ENCODE measurements at places on chromosomes 6 and 20.

- DNase-seq = no peak
Measured at GRCh38 chr6:76594109-76594508, 521.6 kb upstream of the IMPG1 start.

- peak; percentile 14 for DNase-seq
Measured at GRCh38 chr6:37303891-37304503, 46.1 kb upstream of the TMEM217 start.

GRCh38 chr6:162387718-162388382 is 339.7 kb downstream of the PRKN start:
- DNase-seq = no peak

GRCh38 chr6:132768051-132768517 is 10.4 kb upstream of the VNN2 start:
- peak; percentile 79 for DNase-seq

DNA sequence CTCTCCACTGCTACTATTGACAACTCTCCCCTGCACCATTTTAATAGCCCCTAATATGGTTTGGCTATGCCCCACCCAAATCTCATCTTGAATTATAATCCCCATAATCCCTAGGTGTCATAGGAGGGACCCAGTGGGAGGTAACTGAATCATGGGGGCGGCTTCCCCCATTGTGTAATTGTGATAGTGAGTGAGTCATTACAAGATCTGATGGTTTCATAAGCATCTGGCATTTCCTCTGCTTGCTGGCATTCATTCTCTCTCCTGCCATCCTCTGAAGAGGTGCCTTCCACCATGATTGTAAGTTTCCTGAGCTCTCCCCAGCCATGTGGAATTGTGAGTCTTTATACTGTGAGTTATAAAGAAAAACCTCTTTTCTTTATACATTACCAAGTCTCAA is 74.1 kb upstream of the TCF21 start:
- DNase-seq = peak; percentile 7

DNA sequence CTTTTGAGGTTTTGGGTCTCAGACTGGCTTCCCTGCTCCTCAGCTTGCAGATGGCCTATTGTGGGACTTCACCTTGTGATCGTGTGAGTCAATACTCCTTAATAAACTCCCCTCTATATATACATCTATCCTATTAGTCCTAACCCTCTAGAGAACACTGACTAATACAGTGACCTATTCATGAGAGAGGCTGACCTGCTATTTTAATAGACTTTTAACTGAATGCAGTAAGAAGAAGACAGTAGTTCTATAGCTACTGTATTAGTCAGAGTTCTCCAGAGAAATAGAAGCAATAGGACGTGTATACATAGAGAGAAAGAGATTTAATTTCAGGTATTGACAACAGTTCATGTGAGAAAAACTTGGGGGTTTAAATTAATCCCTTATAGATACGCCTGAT is 53.3 kb upstream of the SMLR1 start:
- no peak for DNase-seq

GRCh38 chr6:54846857-54847674 is 495 bp downstream of the FAM83B start:
- DNase-seq = no peak

DNA sequence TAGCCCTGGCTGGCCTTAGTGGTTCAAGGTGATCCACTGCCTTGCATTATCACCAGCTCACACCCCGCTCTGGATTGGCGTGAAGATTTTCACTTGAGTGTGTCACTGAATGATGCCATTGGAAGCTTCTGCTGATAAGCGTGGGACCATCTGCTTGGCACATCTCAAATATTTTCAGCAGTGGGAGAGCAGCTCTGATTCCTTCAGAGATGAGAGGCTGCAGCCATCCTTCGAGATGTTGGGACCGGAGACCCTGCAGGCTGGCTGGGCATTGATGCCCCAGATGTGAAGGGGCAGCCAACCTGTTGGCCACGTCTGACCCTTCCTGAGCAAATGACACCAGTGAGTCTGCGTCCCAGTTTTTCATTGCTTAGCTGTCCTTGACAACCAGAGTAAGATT is at the start of gene MAS1:
Gene MAS1, plus strand, starts transcription at position 197 of the 400 bp plus-strand sequence. CDS start 15,968 bp downstream, outside the sequence.
- DNase-seq = no peak

GRCh38 chr20:24066076-24066700 is 77.6 kb upstream of the GGTLC1 start:
- no peak for DNase-seq

DNA sequence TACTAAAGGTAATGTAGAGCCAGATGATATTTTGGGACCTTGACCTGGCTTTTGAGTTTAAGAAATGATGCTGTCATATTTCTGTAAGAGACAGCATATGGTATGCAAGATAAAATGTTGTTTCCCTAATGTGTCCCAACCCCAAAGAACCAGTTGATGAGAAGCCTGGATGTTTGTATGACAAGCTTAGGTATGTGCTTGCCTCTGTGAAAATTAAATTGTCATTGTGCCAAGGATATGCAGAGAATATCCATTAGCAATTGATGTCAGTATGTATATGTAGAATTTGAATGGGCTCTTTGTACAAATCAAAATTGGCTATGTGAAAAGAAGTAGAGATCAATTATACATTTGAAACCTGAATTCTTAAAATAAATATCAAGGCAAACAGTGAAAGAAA is 650.8 kb upstream of the EYS start:
- DNase-seq = no peak

GRCh38 chr6:111823831-111824607 is 49.2 kb downstream of the FYN start:
- DNase-seq = peak; percentile 30

DNA sequence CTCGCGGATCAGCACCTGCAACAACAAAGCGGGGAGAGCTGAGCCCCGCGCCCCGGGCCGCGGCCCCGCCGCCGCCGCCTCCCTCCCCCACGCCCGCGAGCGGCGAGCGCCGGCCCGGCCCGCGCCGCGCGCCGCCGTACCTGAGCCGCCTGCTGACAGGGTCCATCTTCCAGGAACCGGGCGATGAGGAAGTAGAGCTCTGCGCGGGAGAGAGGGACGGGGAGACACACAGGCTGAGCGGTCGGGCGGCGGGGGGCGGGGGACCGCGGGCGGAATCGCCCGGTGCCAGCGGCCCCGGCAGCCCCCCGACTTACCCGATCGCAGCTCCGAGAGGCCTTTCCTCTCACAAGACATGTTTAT is 359 bp downstream of the PHIP start:
- peak; percentile 47 for DNase-seq

DNA sequence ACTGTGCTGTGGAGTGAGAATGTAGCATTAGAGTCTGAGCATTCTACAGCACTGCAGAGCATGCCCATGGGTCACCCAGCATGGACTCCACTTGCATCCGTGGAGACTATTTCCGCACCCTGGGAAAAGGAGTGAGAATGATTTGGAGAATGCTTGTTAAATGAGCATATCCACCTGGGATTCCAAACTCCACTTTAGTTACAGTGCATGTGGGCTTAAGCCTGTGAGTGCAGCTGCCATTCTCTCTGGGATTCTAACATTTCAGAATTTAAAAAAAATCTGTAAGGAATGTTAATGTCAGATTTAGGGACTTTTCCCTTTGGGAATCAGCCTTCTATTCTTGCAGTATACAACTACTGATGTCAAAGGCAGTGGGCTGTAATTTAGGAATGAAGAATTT is 33.4 kb downstream of the KIF25 start:
- DNase-seq = no peak

DNA sequence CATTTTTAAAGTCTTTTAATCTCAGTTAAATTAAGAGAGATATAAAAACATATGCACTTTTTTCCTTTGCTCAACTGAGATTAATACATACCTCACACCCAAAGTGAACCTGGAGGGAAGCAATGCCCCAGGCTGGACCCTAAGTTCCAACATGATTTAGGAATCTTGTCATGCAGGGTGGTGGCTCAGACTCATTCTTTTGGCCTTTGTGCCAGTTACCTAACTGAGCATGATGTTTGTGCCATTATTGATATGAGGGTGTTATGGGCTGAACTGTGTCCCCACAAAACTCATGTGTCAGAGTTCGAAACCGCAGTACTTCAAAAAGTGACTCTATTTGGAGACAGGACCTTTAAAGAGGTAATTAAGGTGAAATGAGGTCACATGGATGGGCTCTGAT is 188.0 kb downstream of the ARHGAP18 start:
- no peak for DNase-seq

DNA sequence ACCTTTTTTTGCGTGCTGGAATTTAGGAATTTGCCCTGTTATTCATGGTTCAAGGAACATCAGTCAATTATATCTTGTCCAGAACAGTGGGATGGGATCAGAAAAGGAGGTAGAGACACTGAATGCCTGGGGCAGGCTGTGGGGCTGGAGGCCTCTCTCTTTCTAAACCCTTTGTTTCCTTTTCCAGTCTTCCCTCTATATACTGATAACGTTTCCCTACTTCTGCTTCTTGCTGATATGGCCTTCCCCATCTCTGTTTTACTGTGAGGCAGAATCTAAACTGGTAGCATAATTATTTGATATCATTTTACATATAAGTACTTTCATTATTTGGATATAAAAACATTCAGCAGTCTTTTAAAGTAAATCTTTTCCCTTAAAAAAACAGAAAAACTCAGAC is 67.5 kb downstream of the DNAH8 start:
- DNase-seq = no peak

DNA sequence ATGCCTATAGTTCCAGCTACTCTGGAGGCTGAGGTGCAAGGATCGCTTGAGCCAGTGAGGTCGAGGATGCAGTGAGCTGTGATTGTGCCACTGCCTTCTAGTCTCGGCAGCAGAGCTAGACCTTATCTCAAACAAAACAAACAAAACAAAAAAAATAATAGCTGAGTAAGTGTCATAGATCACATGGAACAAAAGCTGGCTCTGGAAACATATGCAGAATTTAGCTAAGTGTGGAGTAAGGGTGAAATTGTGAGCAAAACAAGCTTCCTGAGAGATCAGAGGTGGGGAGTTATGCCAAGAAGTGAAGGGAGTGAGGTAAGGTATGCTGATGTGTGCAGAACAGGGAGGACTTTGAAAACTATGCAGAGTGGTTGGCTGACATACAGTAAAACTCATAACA is 18.7 kb downstream of the SGK1 start:
- no peak for DNase-seq

- DNase-seq = no peak
Measured at GRCh38 chr6:23790756-23791155, 335.3 kb upstream of the NRSN1 start.

DNA sequence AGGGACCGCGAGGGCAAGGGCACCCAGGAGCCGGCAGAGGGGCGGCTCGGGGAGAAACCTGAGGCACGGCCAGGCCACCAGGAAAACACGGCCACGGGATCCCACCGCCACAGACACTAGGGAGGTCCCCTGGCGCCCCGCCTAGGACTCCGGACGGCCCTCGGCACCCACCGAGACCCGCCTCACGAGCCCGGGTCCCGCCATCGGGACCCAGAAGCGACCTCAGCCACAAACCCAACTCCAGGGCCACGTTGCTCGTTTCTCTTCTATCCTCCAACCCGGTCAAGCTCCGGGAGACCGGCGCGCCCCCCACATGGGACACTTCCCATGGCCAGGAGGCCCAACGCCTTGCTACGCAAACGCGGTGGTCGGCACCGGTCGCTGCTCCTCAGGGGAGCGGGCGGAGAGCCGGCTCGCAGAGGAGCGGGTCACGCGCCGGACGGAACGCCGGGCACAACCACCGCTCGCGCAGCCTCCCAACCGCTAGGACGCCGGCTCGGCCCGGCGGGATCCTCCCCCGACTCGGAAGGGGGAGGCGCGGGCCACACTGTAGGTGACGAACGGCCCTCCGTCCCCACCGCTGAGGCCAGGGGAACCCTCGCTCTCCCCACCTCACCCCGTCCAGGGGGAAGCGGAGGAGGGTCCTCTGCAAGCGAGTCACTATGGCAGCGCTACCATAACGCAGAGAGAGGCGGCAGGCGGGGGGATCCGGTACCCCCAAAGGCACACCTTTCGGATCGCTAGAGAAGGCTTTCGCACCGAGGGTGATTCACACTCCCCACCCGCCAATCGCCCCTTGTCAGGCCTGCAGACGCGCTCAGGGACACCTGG is 1514.1 kb upstream of the DEFB115 start:
- DNase-seq = no peak

- DNase-seq = no peak
Measured at GRCh38 chr20:49614338-49615050, 46.6 kb upstream of the PTGIS start.

DNA sequence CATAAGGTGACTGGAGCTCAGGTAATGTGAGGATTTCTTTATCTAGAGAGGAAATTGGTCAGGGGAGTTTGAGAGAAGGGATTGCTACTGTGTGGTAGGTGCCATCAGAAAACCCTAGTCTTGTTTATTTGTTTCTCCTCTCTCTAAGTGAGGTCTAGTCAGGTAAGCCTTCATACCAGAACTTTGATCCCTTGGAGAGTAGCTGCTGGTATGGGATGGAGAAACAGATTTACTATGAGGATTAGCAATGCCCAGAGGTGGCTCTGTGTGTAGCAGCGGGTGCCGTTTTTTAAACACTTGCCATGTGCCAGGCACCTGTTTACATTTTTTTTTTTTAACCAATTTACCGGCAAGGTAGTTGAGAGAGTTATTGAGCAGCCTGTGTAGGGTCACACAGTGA is 19.5 kb downstream of the CMTR1 start:
- DNase-seq = no peak

GRCh38 chr6:105889902-105890301 is 196.2 kb upstream of the PRDM1 start:
- no peak for DNase-seq

GRCh38 chr6:27901801-27902200 is 10.4 kb downstream of the OR2B2 start:
- DNase-seq = no peak

GRCh38 chr20:57402206-57403125 is 11.3 kb downstream of the RBM38 start:
- no peak for DNase-seq

GRCh38 chr6:149217466-149217888 is 100.0 kb upstream of the TAB2 start:
- DNase-seq = no peak

- DNase-seq = no peak
Measured at GRCh38 chr20:10105046-10105445, 70.3 kb downstream of the ANKEF1 start.

DNA sequence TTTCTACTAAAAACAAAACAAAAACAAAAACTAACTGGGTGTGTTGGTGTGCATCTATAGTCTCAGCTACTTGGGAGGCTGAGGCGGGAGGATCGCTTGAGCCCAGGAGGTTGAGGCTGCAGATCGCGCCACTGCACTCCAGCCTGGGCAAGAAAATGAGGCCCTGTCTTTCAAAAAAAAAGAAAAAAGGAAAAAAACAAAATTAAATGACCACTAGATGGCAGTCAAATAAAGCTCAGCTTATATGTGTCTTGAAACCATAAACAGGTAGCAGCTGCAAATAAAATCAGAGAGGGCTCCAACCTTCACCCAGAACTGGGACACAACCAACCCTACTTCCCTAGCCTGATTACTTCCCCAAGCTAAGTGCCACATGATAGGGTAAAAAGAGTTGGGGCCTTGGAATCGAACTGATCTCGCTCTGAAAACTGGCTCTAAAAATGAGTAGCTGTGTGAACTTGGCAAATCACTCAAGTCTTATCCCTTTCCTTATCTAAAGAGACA is 67.1 kb upstream of the ADGRF4 start:
- DNase-seq = peak; percentile 17

DNA sequence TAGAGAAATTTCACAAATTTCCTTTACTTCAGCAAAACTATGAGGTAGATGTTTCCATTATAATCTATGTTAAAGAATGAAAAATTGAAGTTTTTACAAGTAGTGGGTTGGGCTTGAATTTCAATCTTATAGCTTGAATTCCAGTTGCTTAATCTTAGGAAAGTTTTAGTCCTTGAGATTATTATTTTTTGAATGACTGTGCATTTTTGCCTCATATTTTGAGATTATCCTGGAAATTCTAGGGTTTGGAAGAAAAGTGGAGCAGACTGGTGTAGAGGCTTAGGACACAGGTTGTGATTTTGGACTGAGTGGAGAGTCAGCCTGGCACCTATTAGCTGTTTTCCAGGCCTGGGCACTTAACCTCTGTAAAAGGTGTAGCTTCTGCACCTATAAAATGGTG is 5.7 kb downstream of the MTCL3 start:
- no peak for DNase-seq
